ENCODE measurements at places on chromosomes 7 and 10.

- no peak for DNase-seq
- H3K4me3 ChIP-seq = no peak overlapping the region
- H3K36me3 ChIP-seq = no peaks in the 10 kb centered on the region
- H3K27ac ChIP-seq = no peak overlapping the region
- no peaks in the 10 kb centered on the region for H3K4me1 ChIP-seq
- no peaks in the 10 kb centered on the region for H3K27me3 ChIP-seq
These were observed 88.9 kb downstream of the PRR15 start for GRCh38 chr7:29652556-29652955.

DNA sequence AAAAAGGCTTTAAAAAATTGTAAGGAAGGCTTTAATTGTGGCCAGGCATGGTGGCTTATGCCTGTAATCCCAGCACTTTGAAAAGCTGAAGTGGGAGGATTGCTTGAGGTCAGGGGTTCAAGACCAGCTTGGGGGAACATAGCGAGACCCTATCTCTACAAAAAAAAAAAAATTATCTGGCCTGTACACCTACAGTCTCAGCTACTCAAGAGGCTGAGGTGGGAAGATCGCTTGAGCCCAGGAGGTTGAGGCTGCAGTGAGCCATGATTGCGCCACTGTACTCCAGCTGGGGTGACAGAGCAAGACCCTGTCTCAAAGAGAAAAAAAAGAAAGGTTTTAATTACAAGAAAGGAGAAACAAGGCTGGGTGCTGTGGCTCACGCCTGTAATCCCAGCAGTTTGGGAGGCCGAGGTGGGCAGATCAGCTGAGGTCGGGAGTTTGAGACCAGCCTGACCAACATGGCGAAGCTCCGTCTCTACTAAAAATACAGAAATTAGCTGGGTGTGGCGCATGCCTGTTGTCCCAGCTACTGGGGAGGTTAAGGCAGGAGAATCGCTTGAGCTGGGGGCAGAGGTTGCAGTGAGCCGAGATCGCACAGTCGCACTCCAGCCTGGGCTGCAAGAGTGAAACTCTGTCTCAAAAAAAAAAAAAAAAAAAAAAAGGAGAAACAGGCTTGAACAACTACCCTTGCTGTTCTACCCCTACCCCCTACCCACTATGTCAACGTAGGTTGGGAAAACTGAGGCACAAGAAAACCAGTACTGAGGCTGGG, 83.7 kb downstream of the CARD11 start:
- H3K27me3 ChIP-seq = no peaks in the 10 kb centered on the region
- H3K27ac ChIP-seq = peak overlapping the region; percentile 66
- H3K4me3 ChIP-seq = no peak overlapping the region

- H3K27ac ChIP-seq = no peak overlapping the region
- peaks cover 9% of the 10 kb centered on the region for H3K4me1 ChIP-seq
- no peaks in the 10 kb centered on the region for H3K36me3 ChIP-seq
- peak; percentile 4 for DNase-seq
These were observed 111.6 kb downstream of the ARHGAP22 start for GRCh38 chr10:48493083-48493871.

DNA sequence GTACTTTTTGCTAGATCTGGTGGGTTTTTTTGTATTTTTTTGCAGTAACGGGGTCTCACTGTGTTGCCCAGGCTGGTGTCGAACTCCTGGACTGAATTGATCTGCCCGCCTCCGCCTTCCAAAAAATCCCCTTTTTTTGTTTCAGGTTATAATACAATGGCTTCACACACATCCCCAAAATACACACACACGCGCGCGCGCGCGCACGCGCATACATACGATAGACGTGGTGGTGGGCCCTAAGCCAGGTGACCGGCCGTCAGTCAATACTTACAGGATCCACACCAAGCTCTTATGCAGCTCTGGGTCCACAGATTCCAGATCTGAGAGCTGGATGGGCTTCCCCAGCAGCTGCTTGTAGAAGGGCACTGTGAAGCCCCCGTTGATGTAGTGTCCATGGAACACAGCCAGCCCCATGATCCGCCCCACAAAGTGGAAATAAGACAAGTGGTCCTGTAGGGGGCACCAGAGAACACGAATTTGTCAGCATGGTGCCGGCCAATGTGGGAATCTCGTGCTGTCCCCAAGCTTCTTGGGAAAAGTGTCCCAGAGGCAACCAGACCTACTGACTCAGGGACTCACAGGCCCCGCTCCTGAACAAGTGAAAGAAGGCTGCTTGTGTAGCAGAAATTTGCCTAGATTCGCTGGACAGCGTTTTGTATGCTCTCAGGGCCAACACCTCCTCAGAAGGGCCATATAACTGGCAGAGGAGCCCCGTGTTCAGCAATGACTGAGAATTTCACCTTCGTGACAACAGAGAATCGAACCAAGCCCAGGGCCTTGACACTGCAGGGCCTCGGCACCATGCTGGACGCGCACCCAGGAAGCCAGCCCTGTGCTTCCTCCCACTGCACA, 103.6 kb downstream of the SMURF1 start:
- no peaks in the 10 kb centered on the region for H3K27me3 ChIP-seq
- no peak overlapping the region for H3K4me3 ChIP-seq
- no peaks in the 10 kb centered on the region for H3K4me1 ChIP-seq
- peaks cover 68% of the 10 kb centered on the region for H3K36me3 ChIP-seq
- H3K27ac ChIP-seq = peak overlapping the region; percentile 33
- DNase-seq = peak; percentile 32

GRCh38 chr7:50339990-50340500, 35.5 kb downstream of the IKZF1 start:
- no peaks in the 10 kb centered on the region for H3K27me3 ChIP-seq
- peak overlapping the region; percentile 56 for H3K4me3 ChIP-seq
- peak; percentile 60 for DNase-seq
- peaks cover 74% of the 10 kb centered on the region for H3K36me3 ChIP-seq

DNA sequence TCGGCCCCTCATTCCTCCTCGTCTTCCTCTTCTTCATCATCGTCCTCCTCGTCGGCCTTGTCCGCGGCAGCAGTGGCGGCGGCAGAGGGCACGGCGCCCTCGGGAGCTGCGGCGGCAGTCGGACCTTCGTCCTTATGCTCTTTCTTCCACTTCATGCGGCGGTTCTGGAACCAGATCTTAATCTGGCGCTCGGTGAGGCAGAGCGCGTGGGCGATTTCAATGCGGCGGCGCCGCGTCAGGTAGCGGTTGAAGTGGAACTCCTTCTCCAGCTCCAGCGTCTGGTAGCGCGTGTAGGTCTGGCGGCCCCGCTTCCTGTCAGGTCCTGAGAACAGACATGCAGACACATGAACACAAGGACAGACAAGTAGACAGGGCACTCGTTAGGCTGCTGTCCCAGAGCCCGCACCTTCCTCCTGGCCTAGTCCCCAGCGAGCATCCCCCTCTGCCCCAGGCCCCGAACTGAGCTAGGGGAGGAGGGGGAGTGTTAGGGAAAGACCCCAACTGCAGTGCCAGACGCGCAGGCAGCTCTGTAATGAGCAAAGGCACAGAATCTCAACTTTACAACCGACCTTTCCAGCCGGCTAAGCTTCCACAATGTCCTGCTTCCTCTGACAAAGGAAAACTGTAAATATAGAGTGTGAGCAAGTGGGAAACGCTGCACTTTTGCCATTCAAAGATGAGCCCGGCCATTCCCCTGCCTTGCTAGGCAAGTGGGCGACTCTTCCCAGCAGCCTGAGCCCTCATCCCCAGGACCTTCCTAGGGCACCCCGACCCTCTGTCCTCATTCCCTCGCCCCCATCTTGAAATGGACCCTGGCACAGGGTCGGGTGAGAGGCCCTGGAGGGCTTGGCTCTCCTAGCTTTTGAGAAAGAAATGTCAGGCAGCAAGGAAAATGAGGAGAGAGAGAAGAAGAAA, 1.3 kb downstream of the HOXA7 start:
- peaks cover 16% of the 10 kb centered on the region for H3K4me1 ChIP-seq
- no peak for DNase-seq
- no peak overlapping the region for H3K4me3 ChIP-seq
- no peak overlapping the region for H3K27ac ChIP-seq
- H3K36me3 ChIP-seq = peaks cover 4% of the 10 kb centered on the region

GRCh38 chr10:101267290-101267680, 38.0 kb upstream of the LBX1 start:
- no peak overlapping the region for H3K27ac ChIP-seq
- DNase-seq = no peak
- H3K27me3 ChIP-seq = peaks cover 26% of the 10 kb centered on the region
- peaks cover under 1% of the 10 kb centered on the region for H3K4me1 ChIP-seq
- no peaks in the 10 kb centered on the region for H3K36me3 ChIP-seq

GRCh38 chr7:151059367-151060112, at the start of gene SLC4A2:
Gene SLC4A2, plus strand, starts transcription at chr7:151059589. Its CDS starts 2,399 bp downstream, at chr7:151061988.
- H3K4me1 ChIP-seq = peaks cover 26% of the 10 kb centered on the region
- DNase-seq = peak; percentile 67
- no peaks in the 10 kb centered on the region for H3K27me3 ChIP-seq
- peaks cover 10% of the 10 kb centered on the region for H3K36me3 ChIP-seq
- peak within 1 kb of the TSS; percentile 93 for H3K27ac ChIP-seq

- no peaks in the 10 kb centered on the region for H3K36me3 ChIP-seq
- no peak for DNase-seq
- no peaks in the 10 kb centered on the region for H3K4me1 ChIP-seq
- H3K27ac ChIP-seq = no peak overlapping the region
- H3K27me3 ChIP-seq = no peaks in the 10 kb centered on the region
- H3K4me3 ChIP-seq = no peak overlapping the region
These were observed 22.5 kb upstream of the C10orf53 start for GRCh38 chr10:49656845-49657493.

- H3K4me3 ChIP-seq = no peak overlapping the region
- H3K4me1 ChIP-seq = no peaks in the 10 kb centered on the region
- peaks cover 5% of the 10 kb centered on the region for H3K27me3 ChIP-seq
- DNase-seq = no peak
- no peaks in the 10 kb centered on the region for H3K36me3 ChIP-seq
- H3K27ac ChIP-seq = no peak overlapping the region
These were observed 30.0 kb downstream of the DGKI start for GRCh38 chr7:137816696-137817320.

DNA sequence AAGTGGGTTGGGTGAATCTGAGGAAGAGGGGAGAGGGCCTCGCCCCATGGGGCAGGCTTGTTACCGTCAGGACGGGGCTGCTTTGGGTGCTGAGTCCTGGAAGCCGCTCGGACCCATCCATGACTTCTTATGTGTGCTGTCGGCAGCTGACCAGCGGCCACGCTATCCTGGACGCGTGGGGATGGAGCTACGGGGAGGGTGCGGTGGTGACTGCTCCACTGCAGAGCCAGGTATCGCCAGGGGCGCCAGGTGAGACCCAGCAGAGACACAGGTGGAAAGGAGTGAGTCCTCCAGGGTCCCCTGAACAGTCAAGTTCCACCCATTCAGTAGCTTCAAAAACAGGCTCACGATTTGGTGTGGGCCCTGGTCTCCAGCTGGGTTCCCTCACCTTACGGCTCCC, 10.6 kb upstream of the FAM20C start:
- H3K4me3 ChIP-seq = no peak overlapping the region
- H3K27ac ChIP-seq = no peak overlapping the region
- no peaks in the 10 kb centered on the region for H3K27me3 ChIP-seq
- H3K36me3 ChIP-seq = no peaks in the 10 kb centered on the region

DNA sequence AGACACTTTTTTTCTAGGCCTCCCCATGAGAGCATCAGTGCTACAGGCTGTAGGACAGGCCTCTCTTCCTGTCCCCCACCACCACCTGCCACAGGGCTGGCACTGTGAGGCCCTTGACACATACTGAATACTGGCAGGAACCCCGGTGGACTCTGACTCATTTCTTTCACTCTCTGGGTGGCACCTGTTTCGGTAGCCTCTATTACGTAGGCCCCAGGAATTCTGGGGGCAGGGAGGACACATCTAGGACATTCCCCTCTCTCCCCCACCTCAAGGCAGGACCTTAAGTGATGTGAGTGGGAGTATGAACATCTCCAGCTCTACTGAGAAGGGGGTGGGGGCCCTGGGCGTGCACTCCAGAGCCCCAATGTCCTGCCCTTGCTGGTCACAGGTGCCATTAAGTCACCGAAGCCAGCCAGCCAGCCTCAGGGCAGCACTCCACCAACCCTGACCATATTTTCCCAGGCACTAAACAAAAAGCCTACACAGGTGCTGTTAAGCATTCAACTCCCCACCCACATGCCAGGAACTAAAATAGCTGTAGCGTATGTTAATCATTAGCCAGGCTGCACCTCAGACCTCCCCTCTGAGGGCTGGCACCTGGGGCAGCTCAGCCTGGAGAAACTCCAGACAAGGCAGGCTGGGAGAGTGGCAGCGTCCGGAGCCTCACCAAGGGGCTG, 8.9 kb downstream of the ANXA11 start:
- H3K36me3 ChIP-seq = peaks cover 56% of the 10 kb centered on the region
- peak overlapping the region; percentile 11 for H3K4me3 ChIP-seq
- H3K27me3 ChIP-seq = no peaks in the 10 kb centered on the region
- peak overlapping the region; percentile 82 for H3K27ac ChIP-seq

DNA sequence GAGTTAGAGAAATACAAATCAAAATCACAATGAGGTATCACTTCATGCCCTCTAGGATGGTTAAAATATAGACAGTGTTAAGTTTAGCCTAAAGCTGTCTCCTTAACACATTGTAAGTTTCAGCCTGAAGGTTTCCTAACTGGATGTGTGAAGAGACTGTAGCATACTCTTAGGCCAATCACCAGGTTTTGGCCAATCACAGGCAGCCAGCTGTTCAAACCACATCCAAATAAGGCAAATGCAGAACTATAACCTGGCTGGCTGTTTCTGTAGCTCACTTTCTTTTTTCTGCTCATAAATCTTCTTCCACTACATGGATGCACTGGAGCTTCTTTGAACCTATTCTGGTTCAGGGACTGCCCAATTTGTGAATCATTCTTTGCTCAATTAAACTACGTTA, 19.7 kb downstream of the ESYT2 start:
- H3K4me1 ChIP-seq = peaks cover 57% of the 10 kb centered on the region
- H3K27ac ChIP-seq = peak overlapping the region; percentile 58
- peaks cover 78% of the 10 kb centered on the region for H3K36me3 ChIP-seq
- H3K27me3 ChIP-seq = no peaks in the 10 kb centered on the region
- no peak for DNase-seq
- no peak overlapping the region for H3K4me3 ChIP-seq

DNA sequence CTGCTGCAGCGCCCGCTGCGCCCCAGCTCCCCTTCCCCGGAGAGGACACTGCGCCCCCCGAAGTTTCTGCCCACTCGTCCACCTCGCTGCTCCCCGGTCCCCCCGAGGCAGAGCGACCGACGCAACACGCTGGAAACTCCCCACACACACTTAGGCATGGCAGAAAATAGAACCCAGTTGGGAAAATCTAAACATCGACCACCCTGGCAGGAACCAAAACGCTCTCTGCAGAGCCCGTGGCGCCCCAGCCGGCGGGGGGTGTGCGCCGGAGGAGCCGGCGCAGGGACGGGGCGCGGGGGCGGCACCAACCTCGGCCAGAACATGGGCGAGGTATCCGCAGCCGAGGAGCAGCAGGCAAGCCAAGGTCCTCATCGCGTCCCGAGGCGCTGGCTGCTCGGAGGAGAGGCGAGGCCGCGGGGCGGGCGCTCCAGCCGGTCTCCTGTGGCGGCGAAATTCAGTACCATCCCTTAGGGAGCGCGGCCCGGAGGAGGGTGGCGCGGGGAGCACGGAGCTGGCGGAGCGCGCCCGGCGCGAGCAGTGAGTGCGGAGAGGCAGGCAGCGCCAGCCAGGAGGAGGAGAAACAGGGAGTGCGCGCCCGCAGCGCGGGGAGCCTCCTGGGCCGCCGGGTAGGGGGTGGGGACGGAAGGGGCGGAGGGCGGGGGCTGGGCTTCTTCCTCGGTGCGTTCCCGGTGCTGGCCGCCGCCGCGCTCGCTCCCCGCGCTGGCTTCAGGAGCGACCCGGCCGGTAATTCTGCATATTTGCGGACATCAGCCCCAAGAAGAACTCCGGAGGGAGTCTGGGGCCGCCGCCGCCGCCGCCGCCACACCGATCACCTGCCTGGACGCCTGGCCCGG, 789 bp downstream of the PDGFA start:
- peak overlapping the region; percentile 85 for H3K4me3 ChIP-seq
- peaks cover 10% of the 10 kb centered on the region for H3K4me1 ChIP-seq
- H3K27ac ChIP-seq = peak overlapping the region; percentile 33
- DNase-seq = peak; percentile 31

- DNase-seq = no peak
- no peaks in the 10 kb centered on the region for H3K36me3 ChIP-seq
- peaks cover 50% of the 10 kb centered on the region for H3K27me3 ChIP-seq
- peak overlapping the region; percentile 84 for H3K4me3 ChIP-seq
These were observed 28.4 kb downstream of the RBM20 start for GRCh38 chr10:110672580-110672919.
